ENCODE measurements at places on chromosomes 13 and 19.

DNA sequence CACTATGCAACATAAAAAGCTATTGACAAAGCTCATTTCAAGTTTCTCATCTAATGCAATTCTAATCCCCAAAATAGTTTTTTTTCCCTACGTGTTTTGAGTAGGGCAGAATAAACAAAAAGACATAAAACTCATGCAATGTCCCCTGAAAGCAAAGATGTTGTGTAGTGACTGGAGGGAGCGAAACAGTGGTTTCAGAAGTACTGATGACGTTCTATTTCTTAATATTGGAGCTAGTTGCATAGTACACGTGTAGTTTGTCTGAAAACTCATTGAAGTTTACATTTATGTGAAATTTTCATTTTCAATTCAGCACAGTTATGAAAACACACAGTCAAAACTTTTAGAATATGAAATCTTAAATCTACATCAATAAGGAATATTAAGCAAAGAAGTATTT lies 31.6 kb downstream of the USP12 start:
- H3K27me3 ChIP-seq = no peaks in the 10 kb centered on the region
- no peak overlapping the region for H3K27ac ChIP-seq
- H3K36me3 ChIP-seq = peaks cover 25% of the 10 kb centered on the region
- H3K4me3 ChIP-seq = no peak overlapping the region
- peaks cover 47% of the 10 kb centered on the region for H3K4me1 ChIP-seq

- H3K27ac ChIP-seq = no peak overlapping the region
- no peaks in the 10 kb centered on the region for H3K4me1 ChIP-seq
- DNase-seq = no peak
- no peak overlapping the region for H3K4me3 ChIP-seq
- H3K27me3 ChIP-seq = no peaks in the 10 kb centered on the region
Measured at GRCh38 chr13:88136098-88136790, 465.1 kb downstream of the SLITRK5 start.

DNA sequence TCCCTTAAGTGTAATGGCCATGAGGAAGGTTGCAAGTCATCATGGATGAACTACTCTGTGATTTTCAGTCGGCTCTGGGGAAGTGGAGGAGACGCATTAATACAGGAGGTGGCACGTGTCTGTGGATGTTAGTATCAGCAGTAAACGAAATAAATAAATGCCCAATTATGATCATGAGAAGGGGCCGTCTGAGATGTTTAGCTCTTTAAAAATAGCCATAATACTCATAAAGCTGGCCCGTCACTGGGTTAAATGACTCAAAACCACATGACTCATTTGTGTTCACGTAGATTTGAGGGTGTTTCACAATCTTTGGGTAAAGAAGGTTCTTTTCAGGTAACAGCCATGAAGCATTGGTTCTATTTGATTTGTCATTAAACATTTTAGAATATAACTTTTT lies 620.6 kb downstream of the GPC6 start:
- DNase-seq = no peak
- H3K4me1 ChIP-seq = peaks cover 2% of the 10 kb centered on the region
- no peaks in the 10 kb centered on the region for H3K36me3 ChIP-seq
- H3K27ac ChIP-seq = no peak overlapping the region
- no peak overlapping the region for H3K4me3 ChIP-seq

- H3K27me3 ChIP-seq = peaks cover 5% of the 10 kb centered on the region
- peaks cover 10% of the 10 kb centered on the region for H3K36me3 ChIP-seq
- H3K27ac ChIP-seq = no peak overlapping the region
- no peak overlapping the region for H3K4me3 ChIP-seq
- no peak for DNase-seq
Measured at GRCh38 chr19:34574704-34575103, 93.1 kb downstream of the WTIP start.

- H3K27me3 ChIP-seq = peaks cover 5% of the 10 kb centered on the region
- H3K4me3 ChIP-seq = no peak overlapping the region
- no peaks in the 10 kb centered on the region for H3K4me1 ChIP-seq
- DNase-seq = no peak
Measured at GRCh38 chr13:110149036-110149435, 157.9 kb downstream of the COL4A1 start.

GRCh38 chr13:73158851-73159250 lies 100.0 kb downstream of the KLF5 start:
- H3K27ac ChIP-seq = no peak overlapping the region
- no peak for DNase-seq
- no peaks in the 10 kb centered on the region for H3K36me3 ChIP-seq
- no peak overlapping the region for H3K4me3 ChIP-seq
- no peaks in the 10 kb centered on the region for H3K4me1 ChIP-seq

GRCh38 chr13:113962386-113962785 lies 11.5 kb downstream of the C13orf46 start:
- peaks cover 9% of the 10 kb centered on the region for H3K36me3 ChIP-seq
- peaks cover 10% of the 10 kb centered on the region for H3K4me1 ChIP-seq
- H3K27ac ChIP-seq = no peak overlapping the region
- no peak for DNase-seq
- no peak overlapping the region for H3K4me3 ChIP-seq

DNA sequence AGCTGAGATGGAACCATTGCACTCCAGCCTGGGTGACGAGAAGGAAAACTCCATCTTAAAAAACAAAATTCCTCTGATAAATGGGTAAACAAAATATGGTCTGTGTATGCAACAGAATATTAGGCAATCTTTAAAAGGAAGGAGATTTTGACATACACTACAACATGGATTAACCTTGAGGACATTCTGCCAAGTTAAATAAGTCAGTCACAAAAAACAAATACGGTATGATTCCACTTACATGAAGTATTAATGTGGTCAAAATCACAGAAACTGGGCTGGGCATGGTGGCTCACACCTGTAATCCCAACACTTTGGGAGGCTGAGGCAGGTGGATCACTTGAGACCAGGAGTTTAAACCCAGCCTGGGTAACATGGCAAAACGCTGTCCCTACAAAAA lies 3.0 kb upstream of the ZNF444 start:
- H3K27me3 ChIP-seq = no peaks in the 10 kb centered on the region
- peaks cover 33% of the 10 kb centered on the region for H3K4me1 ChIP-seq

- no peaks in the 10 kb centered on the region for H3K4me1 ChIP-seq
- no peak for DNase-seq
- no peak overlapping the region for H3K4me3 ChIP-seq
- H3K27me3 ChIP-seq = peaks cover 14% of the 10 kb centered on the region
Measured at GRCh38 chr19:29576046-29576606, 30.0 kb upstream of the POP4 start.

- H3K4me1 ChIP-seq = no peaks in the 10 kb centered on the region
- H3K27me3 ChIP-seq = peaks cover 2% of the 10 kb centered on the region
Measured at GRCh38 chr13:23202383-23202782, 21.6 kb downstream of the SGCG start.

DNA sequence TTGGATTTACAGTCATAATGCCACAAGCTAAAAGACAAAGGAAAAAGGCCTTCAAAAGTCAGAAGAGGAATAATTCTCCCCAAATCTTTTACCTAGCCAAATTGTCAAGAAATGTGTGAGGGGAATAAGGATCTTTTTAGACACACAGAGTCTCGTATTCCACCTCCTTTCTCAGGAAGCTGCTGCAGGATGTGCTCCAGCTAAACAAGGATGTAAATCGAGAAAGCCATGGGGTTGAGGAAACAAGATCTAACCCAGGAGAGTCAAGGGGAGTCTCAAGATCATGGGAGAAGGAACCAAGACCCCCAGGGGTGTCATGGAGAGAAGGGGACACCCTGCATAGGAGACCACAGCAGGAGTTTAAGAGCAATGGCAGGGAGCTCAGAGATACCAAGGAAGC lies 147.4 kb downstream of the KDM4B start:
- H3K27me3 ChIP-seq = no peaks in the 10 kb centered on the region
- peak overlapping the region; percentile 84 for H3K27ac ChIP-seq
- H3K4me1 ChIP-seq = peaks cover 5% of the 10 kb centered on the region
